ENCODE measurements at places on chromosomes 6 and 20.
A peak's percentile ranks its signal among the peaks of the same experiment; 100 is the strongest.

DNA sequence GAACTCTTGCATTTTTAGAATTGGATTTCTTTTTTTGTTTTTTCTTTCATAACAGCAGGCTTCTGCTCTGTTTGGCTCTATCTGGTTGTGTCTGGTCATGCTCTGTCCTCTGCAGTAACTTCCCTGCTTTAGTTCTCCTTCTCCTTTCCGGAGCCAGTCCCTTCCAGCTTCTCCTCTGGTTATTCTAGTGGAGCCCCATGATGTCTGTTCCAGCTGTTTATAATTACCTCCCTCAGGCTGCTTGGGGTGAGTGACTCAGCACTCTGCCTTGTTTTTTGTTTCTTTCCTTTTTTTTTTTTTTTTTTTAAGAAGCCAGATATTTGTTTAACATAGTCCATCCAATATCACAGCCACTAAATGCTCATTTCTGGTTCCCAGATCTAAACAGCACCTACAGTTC lies 409.6 kb downstream of the MAFB start:
- DNase-seq = no peak

DNA sequence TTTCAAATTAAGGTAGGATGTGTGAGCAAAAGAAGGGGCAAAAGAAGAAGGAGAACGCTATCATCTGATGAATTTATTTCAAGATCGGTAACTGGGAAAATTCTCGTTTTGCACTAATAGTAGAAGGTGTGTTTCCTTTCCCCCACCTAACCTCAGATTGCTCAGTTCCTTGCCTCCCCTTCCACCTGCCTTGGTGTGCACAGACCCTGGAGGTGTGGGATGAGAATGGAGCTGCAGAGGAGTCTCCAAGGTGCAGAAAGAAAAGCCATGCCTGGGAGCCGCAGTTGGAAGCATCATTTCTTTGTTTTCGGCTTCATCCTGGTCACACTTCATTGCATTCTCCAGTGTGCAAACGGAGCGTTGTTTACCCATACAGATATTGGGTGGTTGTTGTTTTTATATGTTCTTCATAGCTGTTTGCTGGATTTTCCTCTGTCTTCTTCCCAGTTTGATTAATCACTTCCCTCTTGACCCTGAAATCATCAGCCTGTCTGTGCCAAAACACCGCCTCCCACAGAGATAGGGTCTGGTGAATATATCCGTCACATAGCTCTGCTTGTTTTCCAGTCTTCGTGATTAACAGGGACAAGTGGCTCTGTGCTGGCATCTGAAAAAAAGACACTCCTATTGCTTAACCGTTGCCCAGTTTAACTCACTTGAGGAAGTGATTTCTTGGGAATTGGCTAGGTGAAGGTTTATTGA lies 40.2 kb upstream of the NEDD9 start:
- DNase-seq = no peak

GRCh38 chr6:2978923-2979322 lies 7.6 kb upstream of the SERPINB6 start:
- no peak for DNase-seq

GRCh38 chr20:44837946-44838345 lies 27.6 kb upstream of the RIMS4 start:
- no peak for DNase-seq

DNA sequence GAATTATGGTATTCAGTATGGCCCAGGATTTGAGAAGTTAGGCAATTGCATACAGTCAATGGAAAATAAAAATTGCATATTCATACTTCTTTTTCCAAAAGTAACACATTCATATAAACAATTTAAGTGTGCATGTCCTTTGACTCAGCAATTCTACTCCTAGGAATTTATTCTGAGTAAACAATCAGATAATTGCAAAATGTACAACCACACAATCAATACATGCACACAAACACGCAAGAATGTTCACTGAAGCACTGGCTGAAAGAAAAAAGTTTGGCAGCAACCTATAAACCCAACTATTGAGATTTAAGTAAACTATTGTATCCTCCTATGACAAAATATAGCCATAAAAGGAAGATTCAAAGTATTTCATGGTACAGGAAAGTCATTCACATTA lies 1.6 kb downstream of the CYP39A1 start:
- no peak for DNase-seq

DNA sequence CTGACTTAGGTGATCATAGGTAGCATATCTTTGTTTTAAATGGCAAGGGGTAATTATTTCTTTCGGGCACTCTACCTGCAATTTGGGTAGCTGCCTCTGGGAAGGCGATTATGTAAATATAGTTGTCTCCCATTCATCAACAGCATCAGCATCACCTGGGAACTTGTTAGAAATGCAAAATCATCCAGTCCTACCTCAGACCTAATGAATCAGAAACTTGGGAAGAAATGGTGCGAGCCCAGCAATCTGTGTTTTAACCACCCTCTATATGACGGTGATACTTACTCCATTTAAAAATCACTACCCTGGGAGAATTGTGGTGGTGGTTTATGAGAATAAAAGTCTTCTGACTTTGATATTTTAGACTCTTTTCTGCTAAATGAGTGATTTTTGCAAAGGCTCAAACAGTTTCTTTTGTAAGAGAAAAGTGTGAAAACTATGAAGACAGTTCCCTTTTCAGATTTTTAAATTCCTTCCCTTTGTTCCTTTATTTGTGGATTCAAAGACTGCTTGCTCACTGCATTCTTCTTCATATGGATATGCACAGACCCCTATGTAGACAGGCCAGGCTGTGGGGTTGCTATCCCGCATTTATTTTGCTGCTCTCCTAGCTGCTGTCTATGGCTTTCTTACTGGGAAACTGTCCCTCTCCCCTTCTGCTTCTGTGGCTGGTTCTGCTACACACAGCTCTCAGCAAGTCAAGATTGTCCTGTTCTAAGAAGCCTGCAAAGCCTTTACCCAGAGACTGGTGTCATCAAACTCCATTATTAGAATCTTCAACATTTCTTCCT lies 365.3 kb downstream of the RNF144B start:
- no peak for DNase-seq

DNA sequence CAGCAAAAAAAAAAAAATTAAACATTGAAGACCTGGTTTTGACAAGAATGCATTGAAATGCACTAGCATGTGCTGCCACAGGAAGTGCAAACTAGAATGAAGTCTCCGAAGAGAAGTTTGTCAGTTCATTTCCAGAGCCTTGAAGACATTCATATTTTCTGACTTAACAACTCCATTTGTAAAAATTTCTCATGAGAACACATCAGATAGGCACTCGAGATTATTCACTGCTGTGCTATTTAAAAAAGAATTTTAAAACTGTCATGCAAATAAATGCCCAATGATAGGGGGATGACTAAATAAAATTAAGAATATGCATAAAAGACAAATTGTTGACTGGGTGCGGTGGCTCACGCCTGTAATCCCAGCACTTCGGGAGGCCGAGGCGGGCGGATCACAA lies 394.6 kb upstream of the JARID2 start:
- DNase-seq = no peak

GRCh38 chr6:157222201-157222981 lies 100.9 kb downstream of the TMEM242 start:
- DNase-seq = no peak

DNA sequence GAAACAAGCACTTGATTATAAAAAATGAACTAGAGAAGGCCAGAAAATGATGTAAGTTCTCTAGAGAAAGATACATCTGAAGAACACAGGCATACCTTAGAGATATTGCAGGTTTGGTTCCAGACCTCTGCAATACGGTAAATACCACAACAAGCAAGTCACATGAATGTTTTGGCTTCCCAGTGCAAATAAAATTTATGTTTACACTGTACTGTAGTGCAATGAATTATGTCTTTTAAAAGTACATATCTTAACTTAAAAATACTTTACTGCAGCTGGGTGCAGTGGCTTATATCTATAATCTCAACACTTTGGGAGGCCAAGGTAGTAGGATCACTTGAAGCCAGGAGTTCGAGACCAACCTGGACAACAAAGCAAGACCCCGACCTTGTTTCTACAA lies 10.9 kb upstream of the KIAA1586 start:
- DNase-seq = no peak

GRCh38 chr20:34216382-34216742 lies 24.9 kb upstream of the ASIP start:
- DNase-seq = no peak

- DNase-seq = no peak
Measured at GRCh38 chr20:1388741-1389483, 3.9 kb downstream of the FKBP1A start.

DNA sequence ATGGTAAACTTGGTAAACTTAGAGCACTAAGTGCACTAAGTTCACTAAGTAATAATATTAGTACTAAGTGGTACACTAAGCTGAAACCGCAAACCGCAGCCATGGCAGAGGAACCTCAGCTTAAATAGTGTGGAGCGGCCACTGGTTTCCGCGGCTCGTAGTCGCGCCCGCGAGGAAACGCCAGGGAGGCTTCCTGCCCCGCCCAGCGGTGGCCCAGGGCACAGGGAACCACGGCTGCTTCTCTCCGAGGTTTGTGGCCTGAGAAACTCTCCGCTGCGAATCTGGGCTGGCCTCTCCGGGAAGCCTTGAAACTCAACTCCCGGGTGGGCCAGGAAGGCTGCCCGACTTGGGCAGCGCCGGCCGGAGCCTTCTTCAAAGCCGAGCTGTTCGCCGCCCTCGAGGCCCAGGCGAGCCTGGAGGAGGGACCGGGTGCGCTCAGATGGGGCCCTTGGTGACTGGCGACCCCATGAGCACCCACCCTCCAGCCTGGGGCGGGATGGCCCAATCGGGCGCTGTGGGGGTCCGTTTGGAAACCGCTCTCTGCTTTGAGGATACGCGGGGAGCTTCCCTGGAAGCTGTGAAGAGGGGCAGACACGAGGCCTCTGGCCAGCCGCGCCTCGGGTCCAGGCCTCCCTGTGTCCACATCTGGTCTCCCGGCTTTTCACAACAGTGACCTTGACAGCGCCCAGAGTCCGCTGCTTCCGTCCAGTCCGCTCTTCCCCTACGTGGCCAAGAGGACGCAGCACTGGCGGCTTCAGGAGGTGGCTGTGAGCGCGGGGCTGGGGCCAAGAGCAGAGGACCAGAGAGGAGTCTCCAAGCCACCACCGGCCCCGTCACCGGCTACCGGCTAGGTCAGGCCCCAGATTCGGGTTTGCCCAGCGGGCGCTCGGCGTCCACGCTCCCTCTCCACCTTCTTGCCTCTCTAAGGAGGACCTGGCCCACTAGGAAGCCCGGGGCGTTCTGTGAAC lies 25.4 kb upstream of the HLA-E start:
- peak; percentile 89 for DNase-seq

- DNase-seq = no peak
Measured at GRCh38 chr20:18436847-18437246, 30.0 kb downstream of the DZANK1 start.

- no peak for DNase-seq
Measured at GRCh38 chr6:81896525-81897503, 144.3 kb upstream of the TENT5A start.

- DNase-seq = no peak
Measured at GRCh38 chr20:991850-992249, 10.3 kb downstream of the RSPO4 start.

DNA sequence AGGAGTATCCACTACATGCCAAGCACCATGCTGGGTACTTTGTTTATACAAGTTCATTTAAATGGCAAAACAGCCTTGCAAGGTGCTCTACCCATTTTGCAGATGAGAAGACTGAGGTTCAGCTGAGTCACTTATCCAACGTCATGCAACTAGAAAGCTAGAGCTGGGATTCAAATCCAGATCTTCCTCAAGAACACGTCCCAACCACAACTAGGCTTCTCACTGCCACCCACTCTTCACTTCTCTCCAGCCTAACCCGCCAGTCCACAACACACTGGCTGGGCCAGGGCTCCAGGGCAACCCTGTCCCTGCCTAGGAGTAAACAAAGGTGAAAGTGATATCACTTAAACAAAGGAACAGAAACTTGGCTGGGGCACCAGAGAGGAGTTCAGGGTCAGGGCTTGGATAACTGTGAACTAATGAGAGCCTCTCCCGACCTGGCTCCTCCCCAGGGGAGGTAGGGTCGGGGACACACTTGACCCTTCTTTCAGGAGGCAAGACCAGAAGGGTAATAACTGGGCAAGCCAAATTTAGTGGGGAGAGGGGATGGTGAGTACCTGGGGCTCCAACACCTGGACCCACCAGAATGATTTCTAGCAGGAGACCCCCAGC lies 7.9 kb downstream of the SDC4 start:
- DNase-seq = no peak

GRCh38 chr20:45355209-45356084 lies 7.2 kb upstream of the SDC4 start:
- DNase-seq = peak; percentile 35

GRCh38 chr6:132011582-132011981 lies 60.4 kb upstream of the CCN2 start:
- no peak for DNase-seq

DNA sequence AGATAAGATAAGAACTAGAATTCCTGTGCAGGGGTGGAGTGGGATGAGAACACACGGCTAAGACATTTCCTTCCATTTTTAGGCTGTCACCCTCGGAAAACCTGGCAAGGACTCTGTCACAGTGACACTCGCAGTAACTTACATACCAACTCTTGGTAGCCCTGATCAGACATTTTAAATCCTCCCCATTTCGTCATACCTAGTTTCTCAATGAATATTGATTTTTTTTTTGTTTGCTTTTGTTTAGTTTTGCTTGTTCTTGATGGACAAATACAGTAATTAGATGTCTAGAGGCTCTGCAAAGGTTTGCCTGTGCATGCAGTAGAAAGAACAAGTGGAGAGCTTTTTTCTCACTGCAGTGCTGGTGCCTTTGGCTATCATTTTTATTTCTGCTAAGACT lies 213.0 kb upstream of the FAM83B start:
- DNase-seq = no peak

DNA sequence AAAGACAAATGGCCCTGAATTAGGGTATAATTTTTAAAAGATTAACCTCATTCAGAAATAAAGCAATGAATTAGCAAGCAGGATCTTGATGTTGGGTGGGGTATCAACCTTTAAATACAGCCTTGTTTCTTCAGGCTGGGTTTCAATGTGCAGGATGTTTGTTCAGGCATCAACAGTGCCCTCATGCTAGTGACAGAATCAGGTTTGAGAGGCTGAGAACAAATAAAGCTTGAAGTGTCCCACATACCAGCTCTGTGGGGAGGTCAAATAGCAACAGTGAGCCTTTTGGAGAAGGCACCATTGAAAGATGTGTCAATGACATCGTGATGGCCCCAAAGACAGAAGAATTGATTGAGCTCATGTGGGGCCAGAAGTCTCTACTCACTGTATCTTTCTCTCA lies 68.2 kb downstream of the MTFR2 start:
- no peak for DNase-seq

GRCh38 chr20:50980071-50980681 lies 21.6 kb downstream of the MOCS3 start:
- DNase-seq = no peak

Measured in posterior vena cava (tissue), 2 donors.